ENCODE measurements at places on chromosomes 6 and 20.

- peaks cover 3% of the 10 kb centered on the region for H3K36me3 ChIP-seq
- H3K4me3 ChIP-seq: no peak overlapping the region
- no peak for DNase-seq
- no peaks in the 10 kb centered on the region for H3K27me3 ChIP-seq
- H3K4me1 ChIP-seq: no peaks in the 10 kb centered on the region
These were observed 87.4 kb upstream of the TPD52L1 start for GRCh38 chr6:125066140-125066539.

DNA sequence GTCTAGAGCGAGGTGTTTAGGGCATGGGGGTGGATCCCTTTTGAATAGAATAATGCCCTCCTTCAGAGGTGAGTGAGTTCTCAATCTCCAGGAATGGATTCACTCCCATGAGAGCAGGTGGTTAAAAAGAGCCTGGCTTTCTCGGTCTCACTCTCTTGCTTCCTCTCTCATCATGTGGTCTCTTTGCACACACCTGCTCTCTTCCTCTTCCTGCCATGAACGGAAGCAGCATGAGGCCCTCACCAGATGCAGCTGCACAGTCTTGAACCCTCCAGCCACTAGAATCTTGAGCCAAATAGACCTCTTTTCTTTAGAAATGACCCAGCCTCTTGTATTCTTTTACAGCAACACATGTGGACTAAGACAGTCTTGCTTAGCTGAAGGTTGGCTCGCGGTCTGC, 119.3 kb downstream of the BMP7 start:
- H3K36me3 ChIP-seq: no peaks in the 10 kb centered on the region
- peaks cover 12% of the 10 kb centered on the region for H3K4me1 ChIP-seq
- peaks cover 30% of the 10 kb centered on the region for H3K27me3 ChIP-seq
- H3K4me3 ChIP-seq: no peak overlapping the region
- no peak overlapping the region for H3K27ac ChIP-seq

DNA sequence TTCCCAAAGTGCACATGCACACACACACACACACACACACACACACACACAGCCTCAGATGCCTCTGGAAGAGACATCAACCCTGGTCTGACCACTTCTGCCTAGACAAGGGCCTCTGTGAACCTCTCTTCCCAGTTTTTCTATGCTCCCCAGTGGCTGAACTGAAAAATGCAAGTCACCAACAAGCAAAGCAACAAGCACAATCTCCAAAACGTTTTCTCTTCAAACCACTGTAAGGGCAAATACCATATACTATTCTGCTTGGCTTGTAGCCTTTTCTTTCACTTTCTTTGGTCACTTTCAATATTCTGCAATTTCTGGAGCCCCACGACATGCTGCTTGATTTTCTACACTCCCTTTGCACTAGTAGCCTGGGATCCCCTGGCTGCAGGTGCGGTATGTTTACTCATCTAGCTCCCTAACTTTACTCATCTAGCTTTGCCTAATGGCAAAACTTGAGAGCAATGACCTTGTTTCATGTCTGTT, 121.4 kb upstream of the DST start:
- no peaks in the 10 kb centered on the region for H3K27me3 ChIP-seq
- peak overlapping the region; percentile 79 for H3K27ac ChIP-seq
- DNase-seq: no peak
- peaks cover 22% of the 10 kb centered on the region for H3K4me1 ChIP-seq

- H3K4me3 ChIP-seq: no peak overlapping the region
- peaks cover 27% of the 10 kb centered on the region for H3K27me3 ChIP-seq
- no peaks in the 10 kb centered on the region for H3K4me1 ChIP-seq
- H3K27ac ChIP-seq: no peak overlapping the region
- no peak for DNase-seq
These were observed 12.2 kb upstream of the LRP11 start for GRCh38 chr6:149876241-149876933.
